Activated CD4-positive, alpha-beta memory T cell treated with anti-CD3 and anti-CD28 coated beads, Interleukin-2, amount 10 ng/mL, durations not matched to agents 7 days and 5 days (primary cell): ENCODE measurements at places on chromosomes 16 and 17.

DNA sequence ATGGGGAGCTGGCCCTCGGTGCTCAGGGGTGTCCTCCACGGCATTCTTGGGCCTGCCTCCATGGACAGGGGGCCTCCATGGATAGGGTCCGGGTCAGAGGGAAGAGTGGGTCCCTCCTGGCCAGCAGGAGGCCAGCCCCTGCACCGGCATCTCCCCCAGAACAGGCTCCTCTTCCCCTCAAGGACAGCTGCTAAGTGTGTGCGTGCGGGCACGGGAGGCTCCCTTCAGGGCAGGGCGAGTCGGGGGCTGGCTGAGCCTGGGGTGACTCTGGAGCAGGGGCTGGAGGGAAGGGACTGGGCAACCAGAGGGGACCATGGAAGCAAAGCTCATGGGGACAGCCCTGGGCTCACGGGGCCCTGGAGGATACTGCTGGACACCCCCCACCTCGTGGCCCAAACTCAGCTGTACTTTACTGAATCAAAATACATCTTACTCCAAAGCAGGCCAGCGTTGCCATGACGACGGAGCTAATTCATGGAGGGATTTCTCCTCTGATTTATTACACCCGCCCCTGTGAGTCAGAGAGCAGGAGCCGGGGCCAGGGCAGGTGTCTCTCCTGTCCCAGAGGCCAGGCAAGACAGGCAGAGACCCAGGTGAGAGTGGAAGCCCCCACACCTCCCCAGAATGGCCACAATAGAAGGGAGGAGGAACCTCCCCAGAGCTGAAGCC is 2.1 kb downstream of the CASKIN1 start:
- no peak for DNase-seq

GRCh38 chr16:16828913-16829398 is 450.0 kb downstream of the NPIPA7 start:
- no peak for DNase-seq

- no peak for DNase-seq
Observed at GRCh38 chr16:30753596-30753995, 5.4 kb downstream of the PHKG2 start.

DNA sequence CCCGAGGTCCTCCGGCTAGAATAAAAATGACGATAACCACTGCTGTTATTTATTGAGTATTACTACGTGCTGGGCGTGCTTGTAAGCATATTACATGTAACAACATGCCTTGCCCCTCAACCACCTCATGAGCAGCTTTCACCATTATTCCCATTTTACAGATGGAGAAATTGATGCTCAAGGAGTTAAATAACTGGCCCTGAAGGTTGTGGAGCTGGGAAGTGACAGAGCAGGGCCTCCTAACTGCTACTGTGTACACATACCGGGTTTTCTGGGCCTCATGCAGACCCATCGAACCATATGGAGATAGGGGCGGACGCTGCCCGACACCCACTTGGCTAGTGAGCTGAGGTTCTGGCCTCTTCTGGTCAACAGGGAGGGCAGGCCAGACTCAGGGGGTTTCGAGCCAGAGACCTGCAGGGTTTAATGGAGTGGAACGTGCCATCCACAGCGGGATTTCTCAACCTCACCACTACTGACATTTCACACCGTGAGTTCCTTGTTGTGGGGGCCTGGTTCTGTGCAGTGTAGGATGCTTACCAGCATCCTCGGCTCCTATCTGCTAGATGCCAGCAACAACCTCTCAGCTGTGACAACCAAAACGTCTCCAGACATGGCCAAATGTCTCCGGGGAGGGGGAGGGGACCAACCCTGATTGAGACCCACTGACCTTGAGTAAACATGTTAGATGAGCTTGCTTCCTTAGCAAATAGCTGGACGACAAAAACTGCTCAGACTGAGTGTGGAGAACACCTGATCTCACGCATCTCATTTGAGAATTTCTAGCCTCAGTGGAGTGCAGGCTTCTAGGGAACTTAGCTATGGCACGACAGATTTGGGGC is 432.0 kb downstream of the SLC39A11 start:
- no peak for DNase-seq
